ENCODE measurements at places on chromosomes 7 and 10.

DNA sequence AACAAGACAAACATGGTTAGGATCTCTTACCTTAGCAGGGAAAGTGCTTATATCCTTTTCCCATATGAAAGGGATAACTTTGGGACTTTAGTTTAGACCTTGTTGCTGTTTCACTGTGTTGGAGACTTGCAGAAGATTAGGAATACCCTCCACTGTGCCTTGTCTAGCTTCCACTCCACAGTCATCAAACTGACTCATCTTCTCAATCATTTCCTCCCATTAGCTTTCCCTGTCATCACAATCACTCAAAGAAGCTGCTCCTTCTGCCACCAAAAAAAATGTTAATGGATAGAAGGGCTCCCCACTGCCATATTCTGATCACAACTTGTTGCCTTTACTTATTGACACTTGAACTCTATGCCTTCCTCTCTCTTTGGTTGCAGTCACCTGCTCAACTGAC, 16.8 kb downstream of the GNG11 start:
- DNase-seq, result no peak

DNA sequence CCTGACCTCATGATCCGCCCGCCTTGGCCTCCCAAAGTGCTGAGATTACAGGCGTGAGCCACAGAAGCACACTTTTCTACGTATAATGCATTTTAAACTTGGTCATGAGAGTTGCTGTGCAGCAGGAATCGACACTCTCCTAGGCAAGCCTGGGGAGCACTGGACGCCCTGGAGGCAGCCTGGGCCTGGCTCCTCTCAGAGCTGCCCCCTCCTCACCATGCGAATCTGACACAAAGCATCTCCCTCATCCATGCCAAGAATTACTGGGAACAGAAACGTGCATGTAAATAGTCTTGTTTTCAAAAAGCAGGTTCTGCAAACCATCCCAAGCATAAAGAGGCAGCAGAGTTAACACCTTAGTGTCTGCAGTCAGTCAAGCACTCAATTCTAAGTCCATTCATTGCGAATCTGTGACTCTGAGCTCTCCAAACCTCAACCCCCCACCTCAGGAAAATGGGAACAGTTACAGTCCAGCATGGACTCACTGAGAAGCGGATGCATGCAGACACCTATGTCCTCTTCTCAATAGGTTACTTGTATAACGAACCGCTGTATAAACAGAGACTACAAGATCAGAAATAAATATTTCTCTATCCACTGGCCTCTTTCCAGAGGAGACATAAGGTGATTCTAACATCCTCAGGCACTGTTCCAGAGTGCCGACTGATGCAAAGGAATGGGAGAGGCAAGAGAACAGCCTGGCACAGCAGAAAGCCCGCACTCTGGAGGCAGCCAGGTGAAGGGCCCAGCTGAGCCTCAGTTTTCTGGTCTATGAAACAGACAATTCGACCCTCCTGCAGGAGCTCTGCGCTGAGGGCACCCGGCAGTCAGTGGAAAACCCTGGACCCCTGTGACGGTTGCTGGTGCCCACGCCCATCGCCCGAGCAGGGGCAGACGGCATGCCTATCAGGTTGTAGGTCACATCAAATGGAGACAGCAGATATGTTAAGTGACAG, 68.9 kb downstream of the MAD1L1 start:
- DNase-seq, result no peak

DNA sequence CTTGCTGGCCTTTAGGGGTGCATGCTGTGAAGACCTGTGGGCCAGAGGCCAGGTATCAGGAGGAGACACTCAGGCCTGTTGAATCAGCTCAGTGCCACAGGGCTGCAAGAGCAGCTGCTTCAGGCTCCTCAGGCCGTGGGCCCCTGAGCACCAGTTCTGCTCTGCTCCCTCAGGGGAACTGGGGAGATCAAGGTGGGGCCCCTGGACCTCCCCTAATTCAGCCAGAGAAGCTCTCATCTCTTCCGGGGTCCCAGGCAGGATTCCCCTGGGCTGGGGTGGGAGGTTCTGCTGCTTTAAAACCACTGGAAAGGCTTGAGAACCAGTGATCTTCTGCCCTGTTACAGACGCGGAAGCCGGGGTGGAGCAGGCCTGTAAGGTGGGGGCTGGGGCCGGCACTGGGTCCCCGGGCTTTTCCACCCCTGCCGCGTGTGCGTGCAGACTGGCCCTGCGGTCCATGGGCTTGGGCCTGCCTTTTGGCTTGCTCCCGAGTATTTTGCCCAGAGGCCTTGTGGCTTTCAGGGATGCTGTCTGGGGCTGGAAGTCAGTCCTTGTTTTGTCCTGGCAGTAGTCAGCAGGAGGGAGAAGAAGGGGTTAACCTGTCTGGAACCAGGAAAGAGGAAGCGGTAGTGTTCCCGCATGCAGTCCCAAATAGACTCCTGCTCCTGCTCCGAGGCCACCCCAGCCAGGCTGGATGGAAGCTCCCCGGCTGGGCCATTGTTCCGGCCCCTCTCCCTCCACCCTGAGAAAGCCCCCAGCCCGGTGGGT, 74.3 kb downstream of the LHPP start:
- peak; percentile 37 for DNase-seq

- no peak for DNase-seq
Observed at GRCh38 chr7:139317939-139318505, 23.1 kb upstream of the FMC1 start.

- no peak for DNase-seq
Observed at GRCh38 chr7:22786290-22786932, 36.2 kb downstream of the TOMM7 start.

GRCh38 chr10:58269782-58270290, 874 bp downstream of the CISD1 start:
- DNase-seq, result no peak

DNA sequence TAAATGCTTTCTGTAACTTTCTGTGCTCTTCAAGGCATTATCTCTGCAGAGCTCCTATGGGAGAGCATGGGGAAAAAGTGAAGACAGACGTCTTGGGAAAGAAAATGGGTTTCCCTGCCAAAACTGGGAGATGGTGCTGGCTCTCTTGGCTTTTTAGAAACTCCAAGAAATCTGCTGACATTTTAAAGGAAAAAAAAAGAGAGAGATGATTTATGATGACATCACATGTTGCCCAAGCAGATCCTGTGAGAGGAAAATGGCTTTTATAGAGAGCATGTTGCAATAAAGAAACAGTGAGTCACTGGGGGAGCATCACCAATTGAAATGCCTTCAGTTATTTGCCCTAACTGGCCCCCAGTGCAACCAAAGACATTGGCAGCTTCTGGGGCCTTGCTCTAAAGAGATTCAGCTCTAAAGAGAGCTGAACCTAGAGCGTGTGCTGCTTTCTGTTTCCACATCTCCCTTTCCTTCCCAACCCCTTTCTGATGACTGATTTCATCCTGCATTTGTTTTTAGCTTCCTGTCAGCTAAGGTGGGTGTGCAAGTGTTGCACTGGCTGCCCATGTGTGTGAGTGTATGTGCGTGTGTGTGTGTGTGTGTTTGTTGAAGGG, 37.7 kb downstream of the LRMDA start:
- no peak for DNase-seq

GRCh38 chr10:52523696-52524095, 209.6 kb downstream of the DKK1 start:
- DNase-seq, result no peak

GRCh38 chr7:127419196-127419595, 26.7 kb upstream of the ZNF800 start:
- no peak for DNase-seq

DNA sequence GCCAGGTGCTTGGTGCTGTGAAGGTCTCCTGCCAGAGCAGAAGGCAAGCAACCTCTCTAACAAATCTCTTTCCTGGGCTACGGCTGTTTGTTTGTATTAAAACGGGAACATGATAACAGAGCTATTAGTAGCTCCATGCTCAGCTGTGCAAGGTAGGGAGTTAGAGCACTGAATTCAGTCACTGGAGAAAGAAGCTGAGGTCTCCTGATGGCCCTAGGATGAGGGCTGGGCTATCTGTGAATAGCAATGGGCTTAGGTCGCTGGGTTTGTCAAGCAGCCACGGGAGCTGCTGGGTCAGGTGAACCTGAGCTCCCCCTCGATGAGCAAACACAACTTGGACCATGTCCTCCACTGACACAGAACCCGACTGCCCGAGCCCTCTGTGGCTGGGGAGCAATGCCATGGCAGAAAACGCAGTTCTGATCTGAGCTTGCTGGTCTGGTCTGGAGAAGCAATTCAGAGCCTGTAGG, 24.4 kb downstream of the TACC2 start:
- DNase-seq, result no peak

GRCh38 chr10:29714096-29714874, 79.5 kb upstream of the SVIL start:
- no peak for DNase-seq

DNA sequence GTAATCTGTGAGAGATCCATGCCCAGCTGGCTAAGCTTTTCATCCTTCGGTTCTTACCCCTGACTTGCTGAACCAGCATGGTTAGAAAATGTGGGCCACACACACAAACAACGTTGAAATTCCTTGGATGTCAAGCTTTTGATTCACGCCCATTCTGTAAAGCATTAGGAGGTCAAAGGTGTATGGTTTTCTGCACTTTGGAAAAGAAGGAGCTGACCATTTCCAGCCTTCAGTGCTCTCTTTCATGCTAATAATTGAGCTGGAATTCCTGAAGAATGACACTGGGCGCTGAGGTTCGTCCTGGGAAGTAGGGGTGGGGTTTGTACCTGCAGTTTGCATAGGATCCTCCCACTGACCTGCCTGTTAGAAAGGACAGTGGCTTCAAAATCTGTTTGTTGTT, 23.1 kb downstream of the KLF6 start:
- no peak for DNase-seq

- DNase-seq, result no peak
Observed at GRCh38 chr10:34711500-34711899, 103.6 kb downstream of the PARD3 start.

GRCh38 chr7:155208681-155209477, 88.8 kb upstream of the INSIG1 start:
- DNase-seq, result no peak

GRCh38 chr7:130266961-130267321, 278 bp downstream of the CPA2 start:
- DNase-seq, result no peak

- DNase-seq, result no peak
Observed at GRCh38 chr10:62083412-62084267, 182.1 kb downstream of the ARID5B start.

- DNase-seq, result peak; percentile 72
Observed at GRCh38 chr7:82247814-82248433, 195.7 kb downstream of the CACNA2D1 start.

DNA sequence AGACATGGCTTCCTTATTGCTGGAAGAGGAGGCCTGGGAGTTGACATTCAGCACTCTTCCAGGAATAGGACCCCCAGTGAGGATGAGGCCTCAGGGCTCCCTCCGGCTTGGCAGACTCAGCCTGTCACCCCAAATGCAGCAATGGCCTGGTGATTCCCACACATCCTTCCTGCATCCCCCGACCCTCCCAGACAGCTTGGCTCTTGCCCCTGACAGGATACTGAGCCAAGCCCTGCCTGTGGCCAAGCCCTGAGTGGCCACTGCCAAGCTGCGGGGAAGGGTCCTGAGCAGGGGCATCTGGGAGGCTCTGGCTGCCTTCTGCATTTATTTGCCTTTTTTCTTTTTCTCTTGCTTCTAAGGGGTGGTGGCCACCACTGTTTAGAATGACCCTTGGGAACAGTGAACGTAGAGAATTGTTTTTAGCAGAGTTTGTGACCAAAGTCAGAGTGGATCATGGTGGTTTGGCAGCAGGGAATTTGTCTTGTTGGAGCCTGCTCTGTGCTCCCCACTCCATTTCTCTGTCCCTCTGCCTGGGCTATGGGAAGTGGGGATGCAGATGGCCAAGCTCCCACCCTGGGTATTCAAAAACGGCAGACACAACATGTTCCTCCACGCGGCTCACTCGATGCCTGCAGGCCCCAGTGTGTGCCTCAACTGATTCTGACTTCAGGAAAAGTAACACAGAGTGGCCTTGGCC, 4.3 kb downstream of the PGAM2 start:
- DNase-seq, result no peak

- no peak for DNase-seq
Observed at GRCh38 chr7:129308047-129308446, 83.2 kb downstream of the AHCYL2 start.

DNA sequence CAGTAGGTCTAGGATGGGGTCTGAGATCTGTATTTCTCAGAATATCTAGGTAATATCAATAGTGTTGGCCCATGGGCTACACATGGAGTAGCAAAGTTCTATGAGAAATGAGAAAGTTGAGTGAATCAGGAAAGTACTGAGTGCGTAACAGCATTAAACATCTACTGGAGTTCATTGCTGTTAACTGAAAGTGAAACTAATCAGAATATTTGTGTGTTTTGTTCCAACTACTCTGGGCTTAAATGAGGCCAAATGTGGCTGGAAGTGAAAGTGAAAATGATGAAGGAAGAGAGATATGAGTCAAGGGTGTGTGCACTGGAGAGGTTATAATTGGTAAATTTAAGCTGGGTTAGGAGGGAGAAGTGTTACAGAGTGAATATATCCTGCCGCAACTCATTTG, 46.5 kb downstream of the TMEM106B start:
- DNase-seq, result no peak

- DNase-seq, result no peak
Observed at GRCh38 chr7:34825221-34825620, 167.2 kb downstream of the NPSR1 start.

- no peak for DNase-seq
Observed at GRCh38 chr10:110324201-110324804, 19.6 kb upstream of the SMNDC1 start.

DNA sequence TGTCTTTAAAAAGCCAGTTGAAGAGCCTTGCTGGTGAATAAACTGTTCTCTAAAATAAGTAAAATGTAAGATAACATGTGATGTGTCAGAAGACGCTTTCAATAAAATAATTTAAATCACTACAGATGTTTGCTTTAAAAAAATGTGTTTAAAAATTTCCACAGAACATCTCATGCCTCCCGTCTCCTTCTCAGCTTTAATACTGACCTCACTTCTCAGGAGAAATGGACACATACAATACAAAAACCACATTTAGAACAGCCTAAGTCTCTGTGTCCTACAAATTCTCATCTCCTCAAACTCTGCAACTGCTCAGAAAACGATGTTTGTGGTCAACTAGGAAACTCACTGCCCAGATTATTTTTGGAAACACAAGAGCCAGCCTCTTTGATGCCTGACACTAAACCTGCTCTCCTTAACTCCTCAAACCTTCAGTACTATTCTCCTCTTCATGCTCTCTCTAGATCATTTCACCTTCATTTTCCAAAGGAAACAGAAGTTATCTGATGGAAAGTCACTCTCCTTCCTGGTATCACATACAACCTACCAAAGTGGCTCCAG, 120.3 kb downstream of the ZNF438 start:
- no peak for DNase-seq

- DNase-seq, result no peak
Observed at GRCh38 chr10:132943791-132944404, 1.5 kb upstream of the CFAP46 start.

GRCh38 chr7:51973071-51973470, 656.5 kb upstream of the COBL start:
- no peak for DNase-seq

DNA sequence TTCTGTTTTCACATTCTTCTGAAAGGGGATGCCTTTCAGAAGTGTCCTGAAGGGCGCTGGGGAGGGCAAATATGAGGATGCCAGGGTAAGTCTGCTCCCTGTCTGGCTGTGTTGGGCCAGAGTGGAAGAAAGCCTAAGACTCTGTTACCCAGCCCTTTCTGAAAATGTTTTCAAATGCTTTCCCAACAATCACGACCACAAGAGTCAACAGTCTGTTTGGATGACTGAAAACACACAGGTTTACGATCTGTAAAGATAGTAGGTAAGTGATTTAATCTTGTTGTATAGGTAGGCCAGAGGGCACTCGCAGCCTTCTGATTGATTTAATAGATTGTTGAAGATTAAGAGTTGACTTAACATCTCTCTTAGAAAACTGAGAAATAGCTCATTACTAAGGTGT, 13.2 kb downstream of the SGPL1 start:
- DNase-seq, result no peak

All from pons (tissue), 1 donor.